Endothelial cell (in vitro differentiated cells): ENCODE measurements at places on chromosomes 6 and 20. TPM values are rescaled to one million over a fixed set of nuclear protein-coding genes. Genes with fewer than 3 reads are reported as not detected.

DNA sequence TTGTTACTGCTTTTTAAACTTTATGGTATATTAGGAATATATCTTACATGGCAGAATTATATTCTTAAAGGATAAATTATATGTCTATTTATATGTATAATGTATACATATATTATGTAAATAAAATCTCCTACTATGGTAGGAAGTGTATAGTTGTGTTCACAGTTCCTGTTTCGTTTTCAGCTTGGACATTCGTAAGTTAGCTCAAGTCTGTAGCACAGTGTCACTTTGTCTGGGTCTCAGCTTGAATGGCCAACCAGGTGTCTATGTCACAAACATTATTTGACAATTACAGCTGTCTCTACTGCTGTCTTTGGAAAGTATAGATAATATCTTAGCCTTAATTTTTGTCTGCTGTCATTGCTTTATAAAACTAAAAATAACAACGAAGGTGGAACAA, 303.9 kb downstream of the CDKAL1 start:
- DNase-seq = no peak
- peak overlapping the region; percentile 33 for H3K27ac ChIP-seq
- H3K36me3 ChIP-seq = no peaks in the 10 kb centered on the region

- H3K36me3 ChIP-seq = no peaks in the 10 kb centered on the region
- no peaks in the 10 kb centered on the region for H3K27me3 ChIP-seq
- H3K27ac ChIP-seq = no peak overlapping the region
- H3K4me1 ChIP-seq = peaks cover 2% of the 10 kb centered on the region
Observed at GRCh38 chr20:10060226-10060625, 25.4 kb downstream of the ANKEF1 start.

GRCh38 chr6:26122005-26122388, 34.8 kb downstream of the HFE start:
- peaks cover 3% of the 10 kb centered on the region for H3K36me3 ChIP-seq
- peak overlapping the region; percentile 100 for H3K4me3 ChIP-seq
- H3K4me1 ChIP-seq = peaks cover 23% of the 10 kb centered on the region
- DNase-seq = no peak

- peaks cover 9% of the 10 kb centered on the region for H3K4me1 ChIP-seq
- DNase-seq = no peak
- no peak overlapping the region for H3K4me3 ChIP-seq
- H3K27ac ChIP-seq = no peak overlapping the region
Observed at GRCh38 chr6:31749301-31750036, 9.7 kb downstream of the MSH5 start.

DNA sequence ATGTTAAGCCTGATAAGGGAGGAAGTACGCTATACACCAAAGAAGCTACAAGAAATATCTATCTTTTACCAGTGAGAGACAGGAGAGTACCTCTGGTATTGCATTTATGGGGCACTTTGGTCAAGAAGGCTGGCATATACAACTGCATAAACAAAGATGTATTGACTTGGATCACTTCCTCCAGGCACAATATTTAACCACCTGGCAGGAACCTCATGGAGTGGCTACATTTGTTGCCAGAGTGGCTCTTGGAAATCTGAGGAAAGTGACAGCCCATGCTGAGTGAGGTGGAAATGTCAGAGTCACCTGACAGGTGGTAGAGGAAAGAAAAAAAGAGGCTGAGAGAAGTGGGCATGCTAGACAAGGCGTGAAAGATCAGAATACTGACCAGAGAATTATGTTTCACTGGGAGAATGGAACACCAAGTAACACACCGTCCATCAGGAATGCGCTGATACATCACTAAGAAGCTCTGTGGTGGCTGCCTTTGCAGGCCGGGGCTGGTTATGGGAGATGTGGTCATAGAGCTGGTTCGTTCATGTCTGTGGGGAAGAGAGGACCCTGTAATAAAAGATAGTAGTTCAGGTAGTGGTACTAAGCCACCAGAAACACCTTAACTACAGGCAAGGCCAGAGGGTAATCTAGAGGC, 61.4 kb upstream of the UFL1 start:
- no peaks in the 10 kb centered on the region for H3K36me3 ChIP-seq
- H3K27me3 ChIP-seq = peaks cover 2% of the 10 kb centered on the region
- no peak overlapping the region for H3K27ac ChIP-seq
- H3K4me1 ChIP-seq = no peaks in the 10 kb centered on the region

- H3K4me1 ChIP-seq = no peaks in the 10 kb centered on the region
- H3K27me3 ChIP-seq = peaks cover 4% of the 10 kb centered on the region
- peak overlapping the region; percentile 24 for H3K27ac ChIP-seq
Observed at GRCh38 chr6:154267508-154268106, 89.0 kb downstream of the IPCEF1 start.

PRSS35 gene
- 1.3 TPM for total RNA-seq

GRCh38 chr20:63454731-63455567, 17.5 kb downstream of the KCNQ2 start:
- no peak overlapping the region for H3K27ac ChIP-seq
- no peak for DNase-seq
- H3K36me3 ChIP-seq = no peaks in the 10 kb centered on the region
- H3K4me1 ChIP-seq = no peaks in the 10 kb centered on the region
- H3K27me3 ChIP-seq = peaks cover 5% of the 10 kb centered on the region

GRCh38 chr6:167811442-167812087, 15.1 kb upstream of the AFDN start:
- no peaks in the 10 kb centered on the region for H3K27me3 ChIP-seq
- no peak overlapping the region for H3K27ac ChIP-seq
- DNase-seq = no peak
- H3K4me3 ChIP-seq = no peak overlapping the region
- H3K36me3 ChIP-seq = no peaks in the 10 kb centered on the region

SLC22A2 gene
- not detected for total RNA-seq

PMEPA1 gene
- 61.3 TPM for total RNA-seq

- no peaks in the 10 kb centered on the region for H3K4me1 ChIP-seq
- DNase-seq = no peak
- H3K27ac ChIP-seq = no peak overlapping the region
Observed at GRCh38 chr6:147961481-147962141, 381.0 kb upstream of the SASH1 start.

- peaks cover 3% of the 10 kb centered on the region for H3K4me1 ChIP-seq
- no peaks in the 10 kb centered on the region for H3K36me3 ChIP-seq
- no peak overlapping the region for H3K4me3 ChIP-seq
Observed at GRCh38 chr6:11616200-11616611, 78.7 kb downstream of the TMEM170B start.
